ENCODE measurements at places on chromosomes 1 and 21.

GRCh38 chr1:190416239-190416638 is 61.4 kb downstream of the BRINP3 start:
- no peak for DNase-seq

DNA sequence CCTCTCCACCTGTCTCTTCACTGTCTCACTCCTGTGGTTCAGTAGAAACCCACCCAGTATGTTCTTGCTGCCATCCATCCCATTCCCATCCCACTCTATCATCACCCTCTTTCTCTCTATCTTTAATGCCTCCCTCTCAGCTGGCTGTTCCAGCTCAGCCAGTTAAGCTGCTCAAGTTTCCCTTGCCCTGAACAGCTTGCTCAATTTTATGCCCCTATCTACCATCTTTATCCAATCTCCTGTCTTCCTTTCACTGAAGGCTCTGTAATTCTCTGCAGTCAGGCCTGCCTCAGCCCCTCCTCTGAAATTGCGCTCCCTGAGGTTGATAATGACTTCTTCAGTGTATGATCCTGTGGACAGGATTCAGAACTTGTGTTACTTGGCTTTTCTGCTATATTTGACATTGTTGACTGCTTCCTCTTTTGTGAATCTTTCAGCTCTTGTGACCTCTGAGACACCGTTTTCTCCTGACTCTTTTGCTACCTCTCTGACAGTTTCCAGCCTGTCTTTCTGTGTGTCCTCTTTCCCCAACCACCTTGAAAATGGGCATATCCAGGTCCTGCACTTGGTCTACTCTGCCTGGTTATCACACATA is 13.9 kb upstream of the BCAR3 start:
- no peak for DNase-seq

GRCh38 chr1:87392248-87393192 is 63.8 kb downstream of the LMO4 start:
- no peak for DNase-seq

DNA sequence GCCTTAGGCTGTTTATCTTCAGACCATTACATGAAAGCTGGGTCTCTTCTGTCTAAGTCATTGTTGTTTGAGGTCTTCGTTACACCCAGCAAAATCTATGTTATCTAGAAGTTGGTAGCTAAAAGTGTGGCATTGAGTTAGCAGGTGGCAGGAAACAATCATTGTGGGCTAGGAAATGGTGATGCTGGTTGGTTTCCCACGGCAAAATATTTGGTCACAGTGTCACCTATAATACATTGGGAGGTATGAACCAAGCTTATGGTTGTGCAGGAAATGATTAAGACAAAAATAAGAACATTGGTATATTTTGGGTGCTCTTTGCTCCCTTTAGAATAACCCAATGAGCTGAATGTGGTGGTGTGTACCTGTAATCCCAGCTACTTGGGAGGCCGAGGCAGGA is 169.7 kb downstream of the TRIM33 start:
- DNase-seq: no peak

GRCh38 chr21:27265949-27266348 is 299.1 kb upstream of the ADAMTS5 start:
- DNase-seq: no peak

DNA sequence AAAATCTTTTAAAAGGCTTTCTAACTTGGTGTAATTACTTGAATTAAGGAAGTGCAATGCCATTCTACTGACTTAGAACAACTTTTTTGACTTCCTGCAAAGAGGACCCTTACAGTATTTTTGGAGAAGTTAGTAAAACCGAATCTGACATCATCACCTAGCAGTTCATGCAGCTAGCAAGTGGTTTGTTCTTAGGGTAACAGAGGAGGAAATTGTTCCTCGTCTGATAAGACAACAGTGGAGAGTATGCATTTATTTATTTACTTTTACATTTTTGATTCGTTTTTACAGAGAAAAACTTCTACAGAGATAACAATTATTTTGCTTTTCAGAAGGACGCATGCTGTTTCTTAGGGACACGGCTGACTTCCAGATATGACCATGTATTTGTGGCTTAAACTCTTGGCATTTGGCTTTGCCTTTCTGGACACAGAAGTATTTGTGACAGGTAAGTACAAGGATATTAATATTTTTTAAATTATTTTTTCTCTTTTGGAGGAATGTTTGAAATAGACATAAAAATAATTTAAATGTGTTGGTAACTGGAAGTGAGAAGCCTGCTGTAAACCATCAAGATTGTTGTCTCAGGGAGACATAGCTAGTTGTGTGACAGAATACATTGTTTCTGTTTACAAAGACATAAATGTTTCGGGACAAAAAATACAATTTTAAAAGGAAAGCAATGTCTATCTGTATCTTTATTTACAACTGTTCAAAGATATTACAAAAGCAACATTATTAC is at the start of gene PTPRC:
PTPRC (plus strand) TSS at position 147 of the 742 bp plus-strand sequence; CDS start at position 376, 229 bp downstream.
- no peak for DNase-seq

DNA sequence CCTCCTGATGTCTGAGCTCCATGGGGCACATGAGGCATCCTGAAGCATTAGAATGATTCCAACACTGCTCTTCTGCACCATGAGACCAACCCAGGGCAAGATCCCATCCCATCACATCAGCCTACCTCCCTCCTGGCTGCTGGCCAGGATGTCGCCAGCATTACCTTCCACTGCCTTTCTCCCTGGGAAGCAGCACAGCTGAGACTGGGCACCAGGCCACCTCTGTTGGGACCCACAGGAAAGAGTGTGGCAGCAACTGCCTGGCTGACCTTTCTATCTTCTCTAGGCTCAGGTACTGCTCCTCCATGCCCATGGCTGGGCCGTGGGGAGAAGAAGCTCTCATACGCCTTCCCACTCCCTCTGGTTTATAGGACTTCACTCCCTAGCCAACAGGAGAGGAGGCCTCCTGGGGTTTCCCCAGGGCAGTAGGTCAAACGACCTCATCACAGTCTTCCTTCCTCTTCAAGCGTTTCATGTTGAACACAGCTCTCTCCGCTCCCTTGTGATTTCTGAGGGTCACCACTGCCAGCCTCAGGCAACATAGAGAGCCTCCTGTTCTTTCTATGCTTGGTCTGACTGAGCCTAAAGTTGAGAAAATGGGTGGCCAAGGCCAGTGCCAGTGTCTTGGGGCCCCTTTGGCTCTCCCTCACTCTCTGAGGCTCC is 11.1 kb upstream of the RASSF5 start:
- DNase-seq: no peak

GRCh38 chr1:6180707-6181311 is 688 bp upstream of the CHD5 start:
- no peak for DNase-seq

DNA sequence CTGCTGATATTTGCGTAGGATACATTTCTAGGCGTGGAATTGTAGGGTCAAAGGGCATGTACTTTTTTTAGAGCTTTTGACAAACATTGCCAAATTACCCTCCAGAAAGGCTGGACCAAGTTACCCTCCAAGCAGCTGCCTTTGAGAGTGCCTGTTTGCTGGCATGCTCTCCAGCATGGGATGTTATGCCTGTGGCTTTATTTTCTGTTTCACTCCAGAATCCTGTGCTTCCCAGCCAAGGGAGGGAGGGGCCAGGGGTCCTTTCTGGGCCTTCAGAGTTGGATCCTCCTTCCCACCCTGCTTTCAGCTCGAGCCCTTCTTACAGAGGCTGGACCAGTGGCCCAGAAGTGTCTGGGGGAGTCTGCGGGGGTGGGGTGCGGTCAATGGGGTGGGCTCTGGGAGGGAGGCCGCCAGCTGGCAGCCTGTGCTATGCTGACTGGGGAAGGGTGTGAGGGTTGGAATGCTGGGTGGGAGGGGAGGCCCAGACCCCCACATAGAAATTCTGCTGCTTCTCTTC is 81.2 kb downstream of the EPHB2 start:
- no peak for DNase-seq

GRCh38 chr1:197342044-197342565 is 74.1 kb downstream of the CRB1 start:
- no peak for DNase-seq

DNA sequence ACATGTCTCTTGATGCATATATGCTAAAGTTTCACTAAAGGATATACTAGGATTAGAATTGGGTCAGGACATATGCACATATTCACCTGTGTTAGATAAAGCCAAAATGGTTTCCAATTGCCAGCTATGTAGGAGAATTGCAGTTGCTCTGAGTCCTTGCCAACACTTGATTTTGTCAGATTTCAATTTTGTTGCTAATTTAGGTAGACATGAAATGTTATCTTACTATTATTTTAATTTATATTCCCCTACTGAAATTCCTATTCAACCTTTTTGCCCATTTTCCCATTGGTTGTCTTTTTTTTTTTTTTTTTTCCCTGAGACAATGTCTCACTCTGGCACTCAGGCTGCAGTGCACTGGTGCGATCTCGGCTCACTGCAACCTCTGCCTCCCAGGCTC is 13.4 kb downstream of the HDAC1 start:
- no peak for DNase-seq

- DNase-seq: peak; percentile 84
Measured at GRCh38 chr1:27284425-27285273, 37.3 kb upstream of the TMEM222 start.

DNA sequence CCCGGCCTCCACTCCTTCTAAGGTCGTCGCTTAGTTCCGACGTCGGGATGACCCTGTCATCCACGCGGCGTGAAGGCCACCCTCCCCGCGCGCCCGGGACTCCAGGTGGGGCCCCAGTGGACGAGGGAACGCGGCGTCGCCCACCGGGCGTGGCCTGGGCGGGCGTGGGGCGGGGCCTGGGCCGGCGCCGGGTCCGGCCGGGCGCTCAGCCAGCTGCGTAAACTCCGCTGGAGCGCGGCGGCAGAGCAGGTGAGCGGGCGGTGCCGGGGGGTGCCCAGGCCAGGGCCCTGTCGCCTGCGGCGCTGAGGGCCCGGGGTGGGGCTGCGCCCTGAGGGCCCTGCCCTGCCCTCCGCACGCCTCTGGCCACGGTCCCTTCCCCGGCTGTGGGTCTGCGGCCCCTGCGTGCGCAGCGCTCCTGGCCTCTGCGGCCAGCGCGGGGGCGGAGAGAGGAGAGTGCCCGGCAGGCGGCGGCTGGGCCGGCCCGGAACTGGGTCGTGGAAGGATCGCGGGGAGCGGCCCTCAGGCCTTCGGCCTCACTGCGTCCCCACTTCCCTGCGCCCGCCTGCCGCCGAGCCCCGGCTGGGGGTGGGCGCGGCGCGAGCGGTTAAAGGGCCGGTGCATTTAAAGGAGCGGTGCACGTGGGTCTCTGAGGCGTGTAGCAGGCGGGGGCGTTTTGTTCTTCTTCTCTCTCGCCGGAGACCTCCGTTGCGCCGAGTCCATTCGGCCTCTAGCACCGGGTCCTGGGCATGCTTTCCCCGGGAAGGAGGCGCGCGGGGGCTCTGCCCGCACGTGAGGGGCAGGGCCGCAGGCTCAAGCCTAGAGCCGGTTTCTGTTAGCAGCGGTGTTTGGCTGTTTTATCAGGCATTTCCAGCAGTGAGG is at the start of gene PSEN2:
PSEN2 (plus strand) TSS at position 216 of the 879 bp plus-strand sequence. CDS start 11,292 bp downstream, outside the sequence.
- peak; percentile 37 for DNase-seq

- no peak for DNase-seq
Measured at GRCh38 chr1:53549781-53550180, 90.6 kb downstream of the DMRTB1 start.

GRCh38 chr1:4306559-4307467 is 347.6 kb upstream of the AJAP1 start:
- no peak for DNase-seq

DNA sequence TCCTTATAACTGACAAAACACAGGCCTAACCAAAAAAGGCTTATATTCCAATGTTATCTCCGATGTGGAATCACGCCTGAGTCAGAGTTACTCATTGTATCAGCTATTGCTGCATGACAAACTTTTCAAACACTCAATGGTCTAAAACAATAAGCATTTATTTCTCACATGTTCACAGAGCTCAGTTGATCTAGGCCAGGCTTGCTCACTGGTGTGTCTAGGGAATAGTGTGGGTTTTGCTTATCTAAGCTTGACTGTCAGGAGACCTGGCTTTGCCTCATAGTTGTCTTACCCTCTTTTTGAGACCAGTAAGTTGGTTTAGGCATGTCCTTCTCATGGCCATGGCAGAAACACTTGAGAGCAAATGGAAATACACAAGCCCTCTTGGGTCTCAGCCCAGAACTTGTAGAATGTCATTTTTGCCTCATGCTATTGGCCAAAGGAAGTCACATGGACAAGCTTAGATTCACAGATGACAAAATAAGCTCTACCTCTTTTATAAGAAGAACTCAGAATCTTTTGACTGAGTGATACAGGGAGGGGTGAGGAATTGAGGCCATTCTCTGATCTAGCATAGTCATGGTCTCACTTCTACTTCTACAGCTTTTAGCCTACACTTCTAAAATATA is 130.8 kb downstream of the HMCN1 start:
- no peak for DNase-seq

DNA sequence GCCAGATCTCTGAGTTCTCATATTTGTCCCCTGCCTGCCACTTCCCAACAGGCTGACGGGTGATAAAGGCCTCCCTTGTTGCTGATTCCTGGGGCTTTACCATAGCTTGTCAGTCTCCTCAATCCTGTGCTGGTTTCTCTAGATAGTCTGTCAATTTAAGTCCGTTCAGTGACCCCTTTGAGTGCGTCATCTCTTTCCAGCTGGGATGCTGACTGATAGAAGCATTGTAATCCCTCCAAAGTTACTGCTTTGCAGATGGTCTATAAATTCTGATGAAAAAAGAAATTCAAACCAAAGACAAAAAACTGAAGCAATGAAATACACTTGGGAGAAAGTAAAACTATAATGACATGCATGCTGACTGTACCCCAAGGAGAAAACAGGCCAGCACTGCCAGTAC is 28.3 kb downstream of the RHOU start:
- DNase-seq: no peak

GRCh38 chr1:213008564-213008963 is 7.1 kb downstream of the ANGEL2 start:
- DNase-seq: no peak

GRCh38 chr1:151292207-151293030 is 10.3 kb downstream of the ZNF687 start:
- no peak for DNase-seq

GRCh38 chr1:157107702-157108101 is 8.1 kb upstream of the ETV3L start:
- no peak for DNase-seq

DNA sequence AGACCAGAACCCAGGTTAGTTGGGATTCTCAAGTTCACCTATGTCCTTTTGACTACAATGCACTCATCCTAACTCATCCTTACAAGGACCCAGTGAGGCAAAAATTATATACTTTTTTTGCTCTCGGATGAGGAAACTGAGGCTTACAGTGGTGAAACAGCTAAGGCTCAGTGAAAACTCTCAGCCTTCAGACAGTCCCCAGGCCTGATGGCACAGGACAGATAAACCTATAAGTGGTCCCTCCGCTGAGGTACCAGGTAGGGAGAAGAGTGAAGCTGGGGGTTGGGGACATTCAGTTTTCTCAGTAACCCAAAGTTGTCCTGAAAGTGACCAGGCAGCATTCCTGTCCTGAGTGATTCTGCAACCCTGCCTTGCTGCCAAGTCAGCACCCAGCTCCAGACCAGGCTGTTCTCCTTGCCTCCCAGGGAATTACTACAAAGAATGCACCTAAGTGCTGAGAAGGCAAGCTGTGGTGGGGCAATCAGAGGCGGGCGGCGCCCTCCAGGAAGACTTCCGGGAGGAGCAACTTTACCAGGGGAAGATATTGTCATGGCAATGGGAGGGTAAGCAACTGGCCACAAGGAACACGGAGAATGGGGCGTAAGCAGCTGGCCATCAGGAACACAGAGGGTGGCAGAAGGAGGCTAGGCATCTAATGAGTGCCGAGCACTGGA is 4.6 kb downstream of the TENT5B start:
- no peak for DNase-seq

Data from NCI-H2227 treated with DMSO at 0.1 percent for 48 hours (cell line).